ENCODE measurements at places on chromosomes 12 and 14.
A peak's percentile ranks its signal among the peaks of the same experiment; 100 is the strongest.

- DNase-seq, result no peak
Observed at GRCh38 chr12:110739488-110739887, 3.2 kb downstream of the PPP1CC start.

- no peak for DNase-seq
Observed at GRCh38 chr14:68741477-68741791, 51.4 kb downstream of the ZFP36L1 start.

DNA sequence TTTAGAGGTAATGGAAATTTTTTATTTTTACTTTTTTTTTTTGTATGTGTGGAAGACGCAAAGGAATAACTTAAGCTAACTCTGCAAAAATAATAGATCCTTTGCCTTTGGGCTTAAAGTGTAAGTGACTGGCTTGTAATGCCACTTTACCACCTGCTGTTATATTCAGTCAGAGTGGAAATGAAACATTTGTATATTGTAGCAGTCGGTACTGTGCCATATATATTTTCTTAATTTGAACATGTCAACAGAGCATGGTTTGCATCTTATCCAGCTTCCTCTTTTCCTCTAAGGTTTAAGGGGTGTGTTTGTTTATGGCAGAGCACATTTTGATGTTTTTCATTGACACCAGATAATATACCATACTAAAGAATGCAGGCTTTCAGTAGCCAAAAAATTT, 176.6 kb downstream of the TRHDE start:
- no peak for DNase-seq

GRCh38 chr12:73277971-73278370, 1005.8 kb downstream of the TRHDE start:
- DNase-seq, result no peak

- peak; percentile 21 for DNase-seq
Observed at GRCh38 chr14:106372870-106373652, 846.7 kb downstream of the TMEM121 start.

DNA sequence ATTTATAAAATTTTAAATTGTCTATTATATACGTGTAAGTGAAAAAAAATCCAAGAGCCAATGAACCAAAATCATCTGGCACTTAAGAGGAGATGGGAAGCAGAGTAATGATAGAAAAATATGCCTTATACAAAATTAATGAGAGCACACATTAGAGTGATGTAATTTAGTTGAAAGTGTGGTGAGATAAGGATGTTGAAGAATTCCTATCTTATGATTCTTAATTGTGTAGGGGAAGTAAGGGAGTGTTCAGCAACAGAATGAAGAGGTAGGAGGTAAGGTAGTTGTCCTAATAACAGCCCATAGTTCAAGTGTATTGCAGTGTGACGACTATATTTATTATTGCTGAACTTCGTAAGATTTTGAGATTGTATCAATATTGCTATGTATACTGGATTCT, 843.4 kb upstream of the FLRT2 start:
- no peak for DNase-seq

DNA sequence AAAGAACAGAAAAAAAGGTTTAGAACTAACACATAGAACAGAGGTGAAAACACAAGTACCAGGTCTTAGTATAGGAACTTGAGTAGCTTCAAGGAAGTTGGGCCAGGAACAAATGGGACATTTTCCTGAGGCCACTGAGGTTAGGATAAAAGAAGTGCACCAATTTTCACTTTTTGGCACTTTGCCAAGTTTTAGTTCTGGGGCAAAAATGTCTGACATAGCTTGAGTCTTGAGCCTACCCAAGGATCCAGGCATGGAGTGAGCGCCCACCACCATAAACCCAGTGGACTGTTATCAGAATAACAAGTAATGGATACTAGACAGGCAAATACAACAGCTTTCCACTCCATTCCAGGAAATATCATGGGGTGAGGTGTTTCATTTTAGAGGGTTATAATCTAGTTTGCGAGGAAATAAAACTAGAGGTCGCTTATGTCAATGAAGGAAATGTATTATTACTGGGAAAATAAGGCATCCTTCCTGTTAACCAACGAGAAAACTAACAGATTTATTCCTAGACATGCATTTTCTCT, 199.7 kb upstream of the HMGA2 start:
- DNase-seq, result no peak
